ENCODE measurements at places on chromosomes 16 and 17.

DNA sequence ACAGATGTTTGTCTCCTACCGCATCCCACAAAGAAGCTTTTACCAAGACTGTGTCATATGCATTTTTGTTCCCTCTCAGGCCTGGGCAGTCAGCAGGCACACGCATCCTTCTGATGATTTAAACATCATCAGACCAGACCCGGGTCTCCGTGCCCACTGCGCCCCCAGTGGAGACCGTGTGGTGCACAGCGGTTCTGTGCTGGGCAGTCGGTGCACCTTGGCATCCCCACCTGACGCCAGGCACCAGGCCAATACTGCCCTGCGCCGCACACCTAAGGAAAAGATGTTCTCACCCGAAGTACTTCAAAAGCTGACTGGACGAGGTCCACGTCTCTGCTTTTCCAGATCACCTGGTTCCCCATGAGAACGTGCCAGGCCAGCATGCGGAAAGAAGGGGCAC, 10.6 kb upstream of the PLD6 start:
- DNase-seq, result no peak

GRCh38 chr17:72648702-72649101, 443.8 kb downstream of the SLC39A11 start:
- DNase-seq, result no peak

DNA sequence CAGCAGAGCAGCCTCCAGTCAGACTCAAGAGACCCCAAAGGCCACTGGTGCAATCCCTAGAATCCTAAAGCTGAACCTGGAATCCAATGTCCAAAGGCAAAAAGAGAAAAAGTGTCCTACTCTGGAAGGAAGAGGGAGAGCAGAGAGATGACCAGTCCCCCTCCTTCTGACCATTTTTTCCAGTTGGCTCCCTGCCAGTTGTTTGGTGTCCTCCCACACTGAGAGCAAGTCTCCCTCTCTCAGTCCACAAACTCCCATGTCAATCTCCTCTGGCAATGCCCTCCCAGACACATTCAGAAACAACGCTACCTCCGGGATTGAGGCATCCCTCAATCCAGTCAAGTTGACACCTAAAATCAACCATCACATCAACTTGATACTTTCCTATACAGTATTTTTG, 4.3 kb upstream of the CLEC19A start:
- DNase-seq, result no peak

DNA sequence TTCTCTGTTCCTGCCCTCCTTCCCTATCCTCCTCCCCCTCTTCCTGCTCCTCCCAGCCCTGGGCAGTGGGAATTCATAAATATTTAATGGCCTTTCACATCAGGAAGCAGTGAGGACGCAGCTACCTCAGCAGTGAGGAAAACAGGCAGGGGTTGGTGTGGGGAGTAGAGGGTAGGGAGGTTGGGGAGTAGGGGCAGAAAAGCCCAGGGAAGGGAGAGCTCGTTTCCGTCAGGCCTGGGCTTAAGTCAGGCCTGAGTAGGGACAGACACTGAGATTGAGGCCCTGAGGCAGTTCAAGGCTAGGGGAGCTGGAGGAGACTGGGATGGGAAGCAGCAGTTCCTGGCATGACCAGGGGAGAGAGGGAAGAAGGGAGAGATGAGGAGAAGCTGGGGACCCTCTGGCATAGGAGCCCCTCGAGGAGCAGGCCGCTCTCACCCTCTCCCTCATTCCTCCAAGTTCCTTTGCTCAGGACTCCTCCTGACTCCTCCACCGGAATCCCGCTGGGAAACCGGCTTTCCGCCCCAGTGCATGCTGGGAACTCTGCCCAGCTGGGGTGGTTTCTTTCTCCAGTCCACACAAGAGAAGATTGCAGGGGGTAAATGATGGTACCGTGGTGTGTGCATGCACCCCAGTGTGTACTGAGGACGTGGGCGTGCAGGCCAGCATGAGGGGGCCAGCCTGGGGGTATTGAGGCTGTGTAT, 6.2 kb downstream of the SAMD14 start:
- DNase-seq, result no peak

GRCh38 chr16:88994695-88995094, 17.7 kb upstream of the CBFA2T3 start:
- DNase-seq, result no peak

- no peak for DNase-seq
Measured at GRCh38 chr16:4746991-4747574, 12.7 kb downstream of the DNAAF8 start.

DNA sequence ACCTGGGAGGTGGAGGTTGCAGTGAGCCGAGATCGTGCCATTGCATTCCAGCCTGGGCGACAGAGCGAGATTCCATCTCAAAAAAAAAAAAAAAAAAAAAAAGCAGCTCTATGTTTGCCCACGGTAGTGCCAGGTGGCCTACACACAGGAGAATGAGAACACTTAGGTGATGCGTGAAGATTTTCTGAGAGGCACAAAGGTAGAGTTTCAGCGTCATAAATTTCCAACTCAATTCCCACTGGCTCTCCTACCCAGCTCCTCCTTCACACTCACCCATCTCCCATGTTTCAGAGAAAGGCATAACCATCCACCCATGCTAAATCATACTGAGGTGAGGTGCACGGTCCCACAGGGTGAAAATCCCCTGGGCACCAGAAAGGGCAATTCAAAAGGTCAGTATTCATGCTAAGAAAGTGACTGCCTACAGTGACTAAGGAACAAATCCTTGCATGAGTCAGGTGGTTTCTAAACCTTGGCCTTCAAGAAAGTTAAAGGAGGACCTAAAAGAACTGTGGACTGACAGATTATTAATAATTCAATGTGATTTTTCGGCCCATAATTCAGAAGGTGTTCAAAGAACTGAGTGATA, 4.8 kb downstream of the DCAKD start:
- DNase-seq, result no peak

DNA sequence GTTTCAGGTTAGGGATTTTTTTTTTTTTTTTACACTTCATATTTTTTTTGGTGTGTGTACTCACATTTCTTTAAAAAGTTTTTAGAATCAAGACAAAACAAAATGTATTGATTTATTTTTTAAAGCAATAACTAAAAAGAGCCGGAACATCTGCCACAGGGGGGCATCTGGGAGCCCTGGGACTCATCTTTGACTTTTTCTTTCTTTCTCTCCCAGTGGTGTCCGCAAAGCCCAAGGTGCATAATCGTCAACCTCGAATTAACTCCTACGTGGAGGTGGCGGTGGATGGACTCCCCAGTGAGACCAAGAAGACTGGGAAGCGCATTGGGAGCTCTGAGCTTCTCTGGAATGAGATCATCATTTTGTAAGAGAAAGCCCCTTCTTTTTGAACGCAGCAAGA, 36.3 kb downstream of the WWP2 start:
- no peak for DNase-seq

GRCh38 chr17:35236821-35237220, 6.1 kb upstream of the SLFN5 start:
- DNase-seq, result no peak

GRCh38 chr16:69325784-69326171, 4.6 kb downstream of the PDF start:
- no peak for DNase-seq

DNA sequence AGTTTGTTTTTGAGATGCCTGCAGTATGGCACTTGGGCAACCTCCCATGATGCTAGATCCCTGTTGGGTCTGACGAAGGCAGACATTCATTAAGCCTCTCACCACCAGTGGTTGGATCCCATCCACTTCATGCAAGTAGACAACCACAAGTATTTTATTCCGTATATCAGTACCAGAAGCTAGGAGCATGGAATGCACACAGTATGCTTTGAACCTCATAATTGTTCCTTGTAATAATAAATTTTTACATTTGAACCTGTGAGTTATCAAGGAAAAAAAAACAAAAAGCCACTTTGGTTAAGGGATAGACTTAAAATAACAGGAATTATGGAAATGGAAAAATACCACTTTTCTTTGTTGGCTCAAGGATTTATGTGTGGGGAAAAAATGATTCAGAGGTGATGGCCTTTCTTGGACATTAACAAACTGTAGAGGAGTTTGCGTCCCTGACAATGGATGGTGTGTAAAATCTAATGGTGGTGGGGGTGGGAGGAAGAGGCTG, 107.1 kb upstream of the KCNJ16 start:
- DNase-seq, result no peak

- DNase-seq, result no peak
Measured at GRCh38 chr17:67834634-67835033, 9.3 kb downstream of the BPTF start.
